ENCODE measurements at places on chromosomes 1 and 21.

DNA sequence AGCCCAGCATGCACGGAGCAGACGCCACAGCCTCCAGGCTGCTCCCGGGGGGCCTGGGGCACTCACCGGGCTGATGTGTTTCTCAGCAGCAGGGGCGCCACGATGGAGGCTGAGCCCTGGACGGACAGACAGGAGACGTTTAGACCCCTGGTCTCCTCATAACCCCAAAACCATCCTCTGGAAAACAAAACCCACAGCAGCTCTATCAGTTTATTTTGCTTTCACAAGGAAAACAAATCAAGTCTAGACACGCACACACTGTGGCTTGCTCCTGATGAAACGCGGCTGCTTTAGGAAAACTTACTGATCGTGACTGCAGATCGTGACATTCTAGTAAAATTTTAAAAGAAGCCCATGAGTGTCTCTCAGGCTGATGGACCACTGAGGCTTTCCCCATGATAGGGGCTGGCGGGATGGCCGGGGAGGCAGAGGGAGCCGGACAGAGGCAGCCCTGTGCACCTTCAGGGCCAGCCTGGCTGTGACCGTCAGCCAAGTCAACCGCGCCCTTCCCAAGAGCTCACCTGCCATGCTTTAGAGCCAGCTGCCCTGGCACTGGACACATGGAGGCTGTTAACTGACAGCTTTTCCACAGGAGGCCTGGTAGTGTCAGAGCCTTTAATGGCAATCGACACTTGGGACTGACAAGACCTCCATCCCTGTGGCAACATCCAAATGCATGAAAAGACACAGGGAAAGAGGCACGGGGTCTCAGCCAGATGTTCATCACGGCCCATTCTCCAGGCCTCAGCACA lies 5.2 kb downstream of the POFUT2 start:
- no peak for DNase-seq

DNA sequence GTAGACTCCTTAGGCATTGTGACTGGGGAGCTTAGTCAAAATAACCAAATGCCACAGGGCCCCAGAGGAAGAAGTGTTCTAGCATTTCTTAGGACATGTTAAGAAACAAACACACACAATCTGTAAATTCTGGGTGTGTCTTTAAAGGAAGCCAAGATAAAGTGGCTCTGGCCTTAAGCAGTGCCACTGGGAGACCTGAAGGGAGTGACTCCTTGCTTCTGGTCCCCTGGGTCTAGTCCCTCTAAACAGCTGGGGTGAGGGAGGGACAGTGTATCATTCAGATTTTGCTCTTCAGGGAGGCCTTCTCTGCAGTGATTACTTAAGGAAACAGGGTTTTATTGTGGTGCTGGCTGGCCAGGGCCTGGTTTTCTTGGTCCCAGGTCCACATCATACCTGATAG lies 9.1 kb upstream of the PROK1 start:
- no peak for DNase-seq

DNA sequence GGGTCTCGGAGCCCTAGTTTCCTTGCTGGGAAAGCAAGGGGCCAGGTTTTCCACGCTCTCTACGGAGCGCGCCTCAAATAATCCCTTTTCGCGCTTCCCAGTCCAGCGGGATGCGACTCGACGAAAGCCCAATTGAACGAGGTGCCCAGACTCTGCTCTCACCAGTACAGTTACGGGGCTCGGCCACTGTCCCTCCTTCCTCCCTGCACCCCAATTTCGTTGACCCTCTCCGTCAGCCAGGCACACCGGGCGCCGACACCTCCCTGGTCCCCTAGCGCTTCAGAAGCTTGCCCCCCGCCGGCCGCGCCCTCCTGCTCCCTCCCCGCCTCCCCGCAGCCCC lies 389 bp downstream of the SEMA6C start:
- DNase-seq: no peak

GRCh38 chr1:1399872-1400575 lies 889 bp upstream of the CCNL2 start:
- no peak for DNase-seq

DNA sequence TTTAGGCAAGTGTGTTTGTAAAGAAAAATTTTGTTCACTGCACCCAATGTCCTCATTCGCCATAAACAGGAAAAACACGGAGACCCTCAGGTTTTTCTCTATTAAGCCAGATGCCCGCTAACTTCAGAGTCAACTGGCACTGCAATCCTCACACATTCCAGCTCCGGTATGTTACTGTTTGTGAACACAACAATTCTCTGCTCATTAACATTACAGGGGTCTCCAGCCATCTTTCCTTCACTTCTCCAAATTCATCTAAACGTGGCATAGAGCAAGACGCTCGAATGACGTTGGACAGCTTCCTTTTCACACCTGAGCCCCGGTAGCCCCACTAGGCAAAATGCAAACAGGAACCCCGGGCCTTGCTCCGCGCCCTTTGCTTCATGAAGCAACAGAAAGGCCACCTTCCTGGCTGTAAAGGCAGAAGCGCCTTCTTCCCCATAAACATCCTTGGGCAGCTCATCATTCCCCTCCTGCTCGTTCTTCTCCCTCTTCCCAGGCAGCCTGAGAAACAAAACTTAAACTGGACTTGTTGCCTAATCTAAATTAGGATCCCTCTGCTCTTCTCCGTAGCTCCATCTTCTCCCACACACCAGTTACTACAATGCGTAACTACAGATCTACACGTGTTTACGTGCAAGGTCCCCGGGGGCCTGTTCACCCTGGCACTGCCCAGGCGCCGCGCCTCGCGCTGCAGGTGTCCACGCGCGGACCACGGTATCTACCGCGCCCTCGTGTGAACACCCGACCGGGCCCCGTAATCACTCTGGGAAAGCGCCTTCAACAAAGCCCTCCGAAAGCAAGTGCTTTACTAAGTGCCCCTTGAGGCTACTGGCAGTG lies 1.2 kb downstream of the LBR start:
- no peak for DNase-seq

- no peak for DNase-seq
Observed at GRCh38 chr1:24322470-24323177, 3.5 kb downstream of the GRHL3 start.

GRCh38 chr1:32741413-32742198 lies 39.0 kb upstream of the SYNC start:
- DNase-seq: no peak

GRCh38 chr21:34762786-34763185 lies 94.0 kb downstream of the CLIC6 start:
- no peak for DNase-seq

Data from cortex of kidney (tissue), 1 donor.